ENCODE measurements at places on chromosomes 3 and 15. TPM values are rescaled to one million over a fixed set of nuclear protein-coding genes. Genes with fewer than 3 reads are reported as not detected.

GRCh38 chr15:40053079-40053830, 14.3 kb upstream of the SRP14 start:
- DNase-seq: peak; percentile 61

The GXYLT2 gene
- 0.72 TPM for total RNA-seq

The ANAPC13 gene
- total RNA-seq: 20.8 TPM

The CLEC3B gene
- 30.3 TPM for total RNA-seq

DNA sequence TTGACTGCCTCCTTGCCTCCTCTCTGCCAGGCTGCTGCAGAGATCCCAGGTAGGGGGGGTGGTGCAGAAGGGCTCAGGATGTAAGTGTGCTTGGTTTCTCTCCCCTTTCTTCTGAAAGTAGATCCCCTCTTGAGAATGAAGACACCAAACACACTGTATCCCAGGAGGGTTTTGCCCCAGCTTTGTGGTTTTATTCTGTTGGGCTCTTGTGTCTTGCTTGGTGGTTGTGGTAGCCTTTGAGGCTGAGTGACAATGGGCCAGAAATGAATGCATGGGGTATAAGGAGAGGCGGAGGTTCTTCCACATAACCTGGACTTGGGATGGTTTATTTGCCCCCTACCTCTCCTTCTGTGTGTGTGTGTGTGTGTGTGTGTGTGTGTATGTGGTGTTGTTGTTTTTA, 5.7 kb downstream of the PDIA5 start:
- DNase-seq: no peak

The C3orf22 gene
- total RNA-seq: not detected

DNA sequence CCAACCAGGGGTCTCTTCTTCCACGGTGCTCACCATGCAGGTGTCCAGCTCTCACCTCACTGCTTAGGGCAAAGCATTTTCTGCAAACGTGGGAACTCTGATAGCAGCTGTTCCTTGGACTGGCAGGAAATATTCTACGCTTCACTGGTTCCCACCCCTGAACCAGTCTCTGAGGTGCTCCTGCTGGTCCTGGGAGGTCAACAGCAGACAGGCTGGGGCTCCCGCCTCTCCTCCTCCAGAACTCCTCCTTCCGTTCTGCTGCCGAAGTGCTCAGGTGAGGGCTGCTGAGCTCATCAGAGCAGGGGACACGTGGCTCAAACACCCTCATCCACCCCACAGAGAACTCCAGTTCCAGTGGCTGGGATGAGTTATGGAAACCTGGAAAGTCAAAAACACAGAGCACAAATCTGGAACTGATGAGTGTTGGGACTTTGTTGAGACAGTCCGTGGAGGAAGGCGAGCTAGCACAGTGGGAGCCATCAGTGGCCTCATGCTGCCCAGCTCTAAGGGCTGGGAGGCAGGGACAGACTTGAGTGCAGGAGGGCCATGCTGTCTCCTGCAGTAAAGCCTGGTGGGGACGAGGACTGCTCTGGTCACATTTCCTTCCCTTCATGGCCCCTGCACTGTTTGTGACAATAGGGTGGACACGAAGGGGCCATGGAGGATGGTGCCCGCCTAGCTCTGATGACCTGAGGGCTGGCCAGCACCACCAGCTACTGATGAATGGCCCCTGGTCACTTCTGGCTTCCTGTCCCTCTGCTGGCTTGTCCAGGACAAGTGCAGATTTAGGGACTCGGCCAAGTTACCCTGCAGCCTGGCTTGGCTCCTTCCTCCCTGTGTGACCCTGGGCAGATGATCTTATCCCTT, 137.8 kb downstream of the KLF13 start:
- peak; percentile 65 for DNase-seq

DNA sequence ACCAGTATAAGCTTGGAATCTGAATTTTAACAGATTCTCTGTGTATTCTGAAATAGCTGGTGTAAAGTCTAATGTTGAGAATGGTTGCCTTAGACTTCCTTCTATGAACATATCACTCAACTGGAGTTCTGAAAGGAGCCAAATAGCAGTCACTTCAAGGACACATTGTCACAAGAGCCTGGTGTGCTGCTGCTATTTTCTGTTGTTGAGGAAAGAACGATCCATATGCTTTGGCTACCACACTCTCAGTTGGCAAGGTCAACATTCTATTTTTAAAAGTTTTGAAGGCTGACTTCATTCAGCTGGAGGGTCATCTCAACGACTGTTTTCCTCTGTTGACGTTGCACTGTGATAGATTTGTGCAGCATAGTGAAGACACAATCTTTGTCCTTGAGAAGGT, 248.7 kb downstream of the TUSC7 start:
- DNase-seq: no peak

DNA sequence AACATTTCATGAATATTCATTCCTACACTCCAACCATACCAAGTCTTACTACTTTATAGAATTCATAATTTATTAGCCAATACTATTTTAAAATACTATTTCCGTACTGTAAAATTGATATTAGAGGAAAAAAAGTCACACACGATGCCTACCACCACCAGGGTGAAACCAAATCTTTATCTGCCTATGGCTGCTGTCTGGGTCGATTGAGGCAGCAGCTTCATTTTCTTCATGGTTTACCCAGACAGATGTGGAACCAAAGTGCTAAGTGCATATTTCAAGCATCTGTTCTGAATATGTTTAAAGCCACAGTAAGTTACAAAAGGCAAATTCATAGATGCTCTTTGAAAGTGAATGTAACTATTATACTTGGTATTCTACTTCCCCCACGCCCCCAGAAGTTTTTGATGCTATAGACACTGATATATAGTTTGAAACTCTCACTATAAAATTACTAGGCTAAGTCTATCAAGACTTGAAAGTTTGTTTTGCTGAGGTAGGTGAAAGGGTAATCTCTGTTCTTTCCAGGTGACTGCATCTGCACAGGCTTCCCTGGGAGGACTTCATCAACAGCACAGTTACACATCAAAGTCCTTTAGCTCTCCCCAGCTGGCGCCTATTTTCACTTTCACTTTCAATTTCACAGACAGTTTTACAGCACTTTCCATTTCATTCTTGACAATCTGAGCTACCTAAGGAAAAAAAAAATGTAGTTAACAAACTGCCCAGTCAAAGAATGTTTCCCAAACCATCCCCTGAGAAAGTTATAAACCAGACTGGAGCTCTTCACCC, 113.9 kb downstream of the POLQ start:
- no peak for DNase-seq

DNA sequence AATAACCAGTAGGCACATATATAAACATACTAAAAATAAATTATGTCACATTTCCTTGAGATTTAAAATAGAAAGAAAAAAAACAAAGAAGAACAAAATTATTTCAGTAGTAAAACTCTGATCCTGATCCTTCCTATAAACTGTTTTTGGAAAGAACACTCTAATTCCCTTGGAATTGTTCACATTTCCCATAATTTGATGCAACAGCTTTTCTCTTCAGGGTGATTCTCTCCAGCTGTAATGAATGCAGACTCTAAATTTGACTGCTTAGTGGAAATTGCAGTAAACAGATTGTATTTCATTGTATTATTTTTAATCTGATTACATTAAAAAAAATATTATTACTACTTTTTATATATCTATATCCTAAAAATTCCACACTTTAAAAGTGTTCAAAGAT, 70.2 kb upstream of the ABI3BP start:
- no peak for DNase-seq

The BSN gene
- total RNA-seq: 0.59 TPM

GRCh38 chr3:28575100-28575745, 226.6 kb upstream of the AZI2 start:
- no peak for DNase-seq

The FHIT gene
- total RNA-seq: 8.8 TPM

DNA sequence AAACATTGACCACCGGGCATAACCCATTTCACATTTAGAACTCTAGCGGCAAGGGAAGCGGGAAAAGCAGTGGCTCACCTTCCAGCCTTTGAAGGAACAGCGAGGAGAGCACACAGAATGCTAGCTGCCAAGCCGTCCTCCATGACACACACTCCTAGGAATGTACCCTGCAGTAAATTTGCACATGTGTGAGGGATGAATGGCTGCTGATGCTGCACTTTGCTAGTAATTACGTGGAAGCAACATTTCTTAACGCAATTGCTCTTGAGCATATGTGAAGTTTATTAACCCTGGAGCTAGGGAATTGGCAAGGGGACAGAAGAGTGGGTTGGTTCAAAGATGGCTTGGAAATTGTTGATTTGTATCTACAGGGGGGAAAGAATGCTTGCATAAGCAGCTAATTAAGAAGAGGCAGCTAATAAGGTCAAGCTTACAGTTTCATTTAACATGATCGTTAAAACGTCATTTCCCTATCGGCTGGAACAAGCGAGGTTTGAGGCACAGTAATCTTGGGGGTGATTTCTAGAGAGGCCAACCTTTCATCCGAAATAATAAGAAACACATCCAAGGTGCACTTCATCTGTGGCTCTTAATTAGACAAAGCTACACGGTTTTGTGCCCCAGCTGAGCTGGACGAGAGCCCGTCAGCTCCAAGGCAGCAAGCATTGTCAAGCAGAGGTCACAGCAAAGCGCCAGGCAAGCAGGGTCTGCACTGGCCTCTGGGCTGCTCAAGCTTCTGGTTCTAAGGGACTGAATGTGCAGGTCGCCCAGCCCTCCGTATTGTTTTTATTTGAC, 123.4 kb downstream of the CHSY1 start:
- DNase-seq: no peak

The RASL12 gene
- total RNA-seq: 9.7 TPM

DNA sequence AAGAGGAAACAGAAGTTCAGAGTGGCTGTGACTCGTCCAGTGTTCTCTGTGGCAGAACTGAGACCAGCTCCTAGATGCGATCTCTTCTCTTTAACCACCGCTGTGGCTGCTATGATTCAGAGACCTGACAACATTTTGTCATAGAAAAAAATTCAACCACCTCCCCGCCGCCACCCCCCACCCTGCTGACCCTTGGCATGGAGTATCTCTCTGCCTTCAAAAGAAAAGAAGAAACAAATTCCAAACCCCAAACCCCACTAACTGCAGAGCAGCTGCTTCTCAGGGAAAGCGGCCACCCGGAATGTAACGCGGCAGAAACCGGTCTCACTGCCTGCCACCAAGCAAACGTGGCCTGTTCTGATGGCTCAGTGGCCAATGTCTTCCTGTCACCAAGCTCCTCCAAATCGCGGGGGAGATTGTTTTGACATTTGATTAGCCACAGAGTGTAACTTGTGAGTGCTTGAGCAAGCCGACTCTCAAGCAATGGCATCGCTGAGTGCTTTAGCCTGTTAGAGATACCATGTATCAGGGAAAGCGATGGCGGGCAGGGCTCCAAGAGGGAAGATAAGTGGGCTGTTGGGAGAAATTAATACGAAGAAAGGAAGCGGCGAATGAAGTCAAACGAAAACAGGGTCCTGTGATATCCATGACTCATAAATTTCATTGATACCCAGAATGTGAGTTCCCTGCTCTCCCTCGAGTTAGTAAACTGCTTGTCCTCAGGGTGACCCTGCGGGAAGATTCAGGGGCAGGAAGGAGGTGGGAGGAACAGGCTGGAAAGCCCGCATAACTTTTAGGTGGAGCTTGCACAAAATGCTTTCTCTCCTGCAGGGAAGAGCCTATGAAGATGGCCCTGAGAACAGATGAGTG, 44.8 kb upstream of the TLE3 start:
- DNase-seq: no peak

The MAGEL2 gene
- total RNA-seq: not detected

The BCL2A1 gene
- 0.72 TPM for total RNA-seq

The TM4SF18 gene
- 7.9 TPM for total RNA-seq

- DNase-seq: no peak
Measured at GRCh38 chr15:88241060-88241459, 15.5 kb downstream of the NTRK3 start.

GRCh38 chr3:98600412-98601095, 7.1 kb upstream of the CPOX start:
- DNase-seq: no peak

The FBXW12 gene
- not detected for total RNA-seq

The PAQR9 gene
- total RNA-seq: not detected

The UROC1 gene
- total RNA-seq: not detected

- no peak for DNase-seq
Measured at GRCh38 chr15:27529399-27529798, 558.4 kb downstream of the GABRG3 start.

GRCh38 chr3:1207904-1208303, 115.1 kb downstream of the CNTN6 start:
- DNase-seq: no peak

GRCh38 chr3:80855482-80855881, 906.0 kb downstream of the GBE1 start:
- DNase-seq: no peak

DNA sequence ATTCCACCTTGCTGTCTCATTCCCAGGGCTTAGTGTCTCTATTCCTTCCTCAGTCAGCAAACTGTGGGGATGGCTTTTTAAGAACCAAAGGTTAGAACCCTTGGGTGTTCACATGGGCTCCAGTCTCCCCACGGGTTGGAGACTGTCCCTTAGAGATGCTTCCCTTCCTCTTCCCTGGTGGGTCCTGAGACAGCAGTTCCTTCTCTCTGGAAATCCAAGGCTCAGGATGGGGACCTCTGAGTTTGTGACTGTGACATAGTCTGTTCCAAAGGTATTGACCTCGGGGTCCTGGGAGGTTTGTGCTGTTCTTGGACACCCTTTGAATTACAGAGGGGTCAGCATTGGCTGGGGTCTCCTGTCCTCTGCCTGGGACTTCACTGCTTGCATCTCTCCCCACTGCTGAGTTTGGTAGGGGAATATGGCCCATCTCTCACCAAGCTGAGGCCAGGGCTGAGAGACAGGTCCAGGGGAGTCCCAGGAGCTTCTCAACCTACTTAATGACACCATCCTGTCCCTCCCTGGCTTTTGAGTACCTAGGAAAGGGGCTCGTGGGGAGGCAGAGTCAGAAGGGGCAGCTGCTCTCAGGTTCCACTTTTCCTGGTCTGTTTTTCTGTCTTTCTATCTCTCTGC, 1.5 kb downstream of the GRM2 start:
- no peak for DNase-seq

DNA sequence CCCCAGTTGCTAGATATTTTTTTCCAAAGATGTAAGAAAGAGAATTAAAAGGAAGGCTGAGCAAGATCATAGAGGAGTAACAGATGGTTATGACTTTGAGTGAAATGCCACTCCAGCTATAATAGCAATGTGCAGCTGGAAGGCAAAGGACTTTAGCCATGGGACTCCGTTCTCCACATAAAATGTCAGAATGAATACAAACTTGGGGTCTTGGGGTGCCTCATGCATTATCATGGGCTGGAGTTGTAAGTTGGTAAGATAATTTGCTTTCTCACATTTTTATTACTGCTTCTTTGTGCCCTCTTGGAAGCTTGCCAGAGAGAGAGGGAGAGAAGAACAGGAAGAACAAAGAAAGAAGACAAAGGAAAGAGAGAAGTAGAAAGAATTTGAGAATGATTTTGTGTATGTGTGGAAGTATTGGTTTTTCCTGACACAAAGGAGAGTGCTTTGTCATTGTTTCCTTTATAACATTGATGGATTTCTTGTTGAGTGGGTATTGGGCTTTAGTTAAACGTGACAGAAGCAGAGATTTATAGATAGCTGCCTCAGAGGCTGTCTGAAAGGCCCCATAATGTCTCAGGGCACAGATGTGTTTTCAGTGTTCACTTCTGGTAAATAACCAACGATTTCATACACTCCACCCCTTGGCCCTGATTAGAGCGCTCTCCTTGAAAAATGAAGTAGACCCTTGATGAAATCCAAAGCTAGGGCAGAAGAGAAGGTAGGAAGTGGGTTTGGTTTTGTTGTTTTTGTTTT, 715.3 kb downstream of the NR2F2 start:
- no peak for DNase-seq

- no peak for DNase-seq
Measured at GRCh38 chr15:71312731-71313460, 197.6 kb downstream of the THSD4 start.

Data from suprapubic skin (tissue), 4 donors.